ENCODE measurements at places on chromosomes 1 and 21.

DNA sequence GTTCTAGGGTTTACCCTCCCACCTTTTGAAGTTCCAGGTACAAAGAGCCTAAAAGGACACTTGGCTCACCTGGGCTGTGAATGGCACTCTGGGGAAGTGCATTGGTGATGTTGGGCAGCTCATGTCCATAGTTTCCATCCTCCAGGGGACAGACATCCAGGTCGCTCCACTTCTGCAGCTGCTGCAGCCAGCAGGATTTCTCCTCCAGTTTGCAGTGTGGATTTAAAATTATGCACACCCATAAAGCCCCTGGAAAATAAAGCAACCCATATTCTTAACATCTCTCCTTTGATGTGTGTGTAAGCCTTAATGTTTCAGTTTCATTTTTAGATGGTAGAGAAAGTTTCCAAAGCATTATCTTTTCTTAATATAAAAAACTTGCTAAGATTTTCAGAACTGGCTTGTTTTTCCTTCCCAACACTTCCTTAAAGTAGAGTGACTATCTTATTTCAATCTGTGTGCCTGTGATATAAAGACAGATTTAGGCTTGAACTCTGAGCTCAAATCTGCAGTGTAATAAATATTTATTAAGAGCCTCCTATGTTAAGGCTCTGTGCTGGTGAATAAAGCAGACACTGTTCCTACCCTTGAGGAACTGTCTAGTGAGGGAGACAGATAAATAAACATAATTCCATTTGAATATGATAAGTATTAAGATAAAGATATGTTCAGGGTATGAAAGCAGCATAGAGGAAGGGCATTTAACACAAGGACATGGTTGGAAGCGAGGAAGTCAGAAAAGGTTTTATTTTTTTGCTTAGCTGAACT lies 39.1 kb downstream of the UROD start:
- no peak for DNase-seq

DNA sequence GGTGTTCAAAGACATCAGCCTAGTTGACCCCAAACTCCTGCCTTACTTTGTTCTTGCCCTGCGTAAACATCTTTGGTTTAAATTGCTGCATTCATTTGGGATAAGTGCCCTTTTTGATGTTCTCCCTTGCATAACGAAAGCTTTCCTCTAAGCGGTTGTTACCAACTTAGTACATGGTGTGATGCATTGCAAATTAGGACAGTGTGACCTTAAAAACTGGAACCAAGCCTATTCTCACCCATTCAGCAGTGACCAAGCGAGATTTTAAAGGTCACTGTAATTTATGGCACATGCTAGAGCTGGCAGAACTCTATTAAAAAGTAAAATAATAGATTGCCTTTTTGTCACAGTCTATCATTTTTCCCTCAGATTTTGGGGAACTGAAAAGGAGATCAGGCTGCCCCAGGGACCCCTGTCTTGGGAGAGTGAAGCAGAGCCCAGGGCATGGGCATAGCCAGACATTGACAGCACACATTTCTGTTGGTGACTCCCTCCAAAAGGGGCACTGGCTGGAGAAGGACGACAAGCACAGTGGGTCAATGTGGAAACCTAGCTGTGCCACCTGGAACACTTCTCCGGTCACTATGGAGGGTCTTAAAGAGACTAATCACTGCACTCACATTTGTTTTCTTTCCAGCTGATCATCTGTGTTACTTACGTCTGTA lies 63.9 kb downstream of the KCNK1 start:
- DNase-seq = no peak

DNA sequence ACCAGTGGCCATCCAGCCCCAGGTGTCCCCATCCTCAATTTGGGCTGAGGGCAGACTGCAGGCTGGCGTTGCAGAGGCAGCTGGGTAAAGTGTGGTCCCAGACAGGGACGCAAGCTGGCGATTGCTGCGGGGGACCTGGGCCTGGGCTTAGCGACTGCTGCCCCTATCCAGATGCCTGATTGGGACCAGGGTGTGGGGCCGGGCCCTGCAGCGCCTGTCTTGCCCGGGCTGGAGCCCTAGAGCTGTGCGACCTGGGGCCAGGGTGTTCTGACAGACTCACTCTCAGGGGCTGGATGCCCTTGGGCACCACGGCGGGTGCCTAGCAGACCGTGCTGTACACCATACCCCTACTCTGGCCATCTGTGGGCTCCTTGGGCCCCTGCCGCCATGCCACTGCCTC lies 16.2 kb upstream of the FAAP20 start:
- no peak for DNase-seq

GRCh38 chr1:208166340-208167138 lies 77.6 kb downstream of the PLXNA2 start:
- DNase-seq = no peak

GRCh38 chr1:73194965-73195364 lies 912.6 kb upstream of the NEGR1 start:
- no peak for DNase-seq

GRCh38 chr21:17540530-17540929 lies 27.7 kb downstream of the CXADR start:
- no peak for DNase-seq

GRCh38 chr1:89930579-89930978 lies 64.3 kb upstream of the ZNF326 start:
- no peak for DNase-seq

- no peak for DNase-seq
These were observed 28.5 kb downstream of the HUNK start for GRCh38 chr21:31901315-31901714.

DNA sequence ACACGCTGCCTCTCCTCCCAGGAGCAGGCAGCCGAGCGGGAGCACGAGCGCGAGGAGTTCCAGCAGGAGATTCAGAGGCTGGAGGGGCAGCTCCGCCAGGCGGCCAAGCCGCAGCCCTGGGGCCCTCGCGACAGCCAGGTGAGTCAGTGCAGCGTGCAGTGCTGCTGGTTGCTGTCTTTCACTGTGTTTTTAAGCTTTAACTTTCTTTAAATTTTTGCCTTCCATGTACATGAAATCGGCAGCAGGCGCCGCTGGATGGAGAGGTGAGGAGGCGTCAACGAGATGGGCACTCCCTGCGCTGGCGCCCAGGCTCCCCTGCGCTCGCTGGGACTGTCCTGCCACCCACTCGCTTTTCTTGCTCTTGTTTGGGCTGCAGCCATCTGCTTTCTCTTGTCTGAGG lies 60.7 kb upstream of the DIP2A start:
- DNase-seq = no peak

DNA sequence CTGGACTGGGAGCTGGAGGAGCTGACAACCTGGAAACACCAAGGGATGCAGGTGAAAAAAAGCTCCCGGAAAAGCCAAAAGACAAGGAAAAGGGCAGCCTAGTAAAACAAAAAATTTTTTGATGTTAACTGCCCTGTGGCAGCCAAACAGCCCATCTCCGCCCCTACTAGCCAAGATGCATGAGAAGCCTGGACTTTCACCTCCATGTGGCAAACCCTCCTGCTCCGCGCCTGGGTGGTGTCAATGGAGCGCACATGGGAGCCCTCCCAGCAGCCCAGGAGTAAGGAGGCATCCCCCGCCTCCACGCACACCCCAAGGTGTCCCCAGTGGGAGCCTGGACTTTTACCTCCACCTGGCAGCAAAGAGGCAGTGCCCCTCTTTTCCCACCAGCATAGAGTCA lies 30.5 kb downstream of the LEMD1 start:
- DNase-seq = no peak

DNA sequence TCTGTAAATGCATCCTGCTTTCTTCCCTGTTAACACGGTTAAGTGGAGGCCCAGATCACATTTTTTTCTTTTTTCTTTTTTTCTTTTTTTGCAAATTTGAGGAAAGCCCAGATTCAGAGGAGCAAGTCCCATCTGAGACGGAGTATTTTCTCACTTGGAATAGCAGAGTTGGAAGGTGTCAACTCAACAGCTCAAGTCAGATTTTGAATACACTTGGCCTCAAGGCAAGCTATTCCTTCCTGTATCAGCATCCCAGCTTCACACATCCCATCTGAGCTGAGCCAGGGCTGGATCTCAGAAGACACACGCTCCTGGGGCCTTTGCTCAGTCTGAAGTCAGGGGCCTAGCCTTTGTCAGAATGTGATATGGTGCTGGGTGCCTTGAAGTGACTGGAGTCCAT lies 11.5 kb upstream of the TNR start:
- no peak for DNase-seq

DNA sequence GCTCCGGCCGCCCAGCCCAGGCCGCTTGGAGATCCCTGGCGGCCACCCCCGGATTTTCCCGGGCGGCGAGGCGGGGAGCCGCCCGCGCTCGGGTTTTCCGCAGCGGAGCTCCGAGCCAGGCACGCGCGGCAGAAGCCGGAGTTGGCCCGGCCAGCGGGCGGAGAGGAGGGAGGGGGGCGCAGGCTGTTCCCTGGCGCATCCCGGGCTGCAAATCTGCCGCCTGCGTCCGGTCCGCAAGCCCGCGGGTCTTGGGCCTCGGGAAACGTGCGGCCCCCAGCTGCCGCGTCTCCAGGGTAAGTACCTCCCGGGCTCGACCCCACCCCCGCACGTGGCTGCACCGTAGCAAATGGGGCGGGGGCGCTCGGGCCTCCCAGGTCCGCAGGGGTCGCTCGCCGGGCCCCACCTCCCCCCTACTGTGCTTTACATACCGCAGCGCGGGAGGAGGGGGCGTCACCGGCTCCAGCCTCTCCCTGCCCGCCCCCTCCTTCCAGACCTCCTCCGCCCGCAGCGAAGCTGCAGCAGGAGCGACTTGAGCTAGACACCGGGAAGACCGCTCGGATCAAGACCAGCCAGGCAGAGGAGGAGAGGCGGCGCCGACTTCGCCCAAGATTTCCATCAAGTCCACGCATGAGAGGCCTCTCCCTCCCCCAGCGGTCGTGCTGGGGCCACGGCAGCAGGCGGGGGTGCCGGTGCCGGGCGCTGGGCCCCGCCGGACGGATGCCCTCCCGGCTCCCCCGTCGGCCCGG lies 1.6 kb downstream of the TMEM200B start:
- no peak for DNase-seq

DNA sequence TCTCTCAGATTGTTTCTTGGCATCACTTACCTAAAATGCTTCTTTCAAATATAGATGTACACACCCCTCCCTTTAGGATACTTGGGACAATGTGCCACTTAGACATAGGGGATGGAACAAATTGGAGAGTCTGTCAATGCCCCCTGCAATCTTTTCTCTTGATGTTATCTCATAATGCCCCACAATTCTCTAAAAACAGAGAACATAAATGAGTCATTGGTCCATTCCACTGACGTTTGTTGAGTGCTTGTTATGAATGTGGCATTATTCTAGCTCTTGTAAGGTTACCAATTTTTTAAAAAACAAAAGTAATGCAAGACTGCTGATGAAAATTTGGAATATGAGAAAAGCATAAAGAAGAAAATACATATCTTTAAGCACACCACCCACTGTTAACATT lies 5.6 kb upstream of the SMIM11 start:
- DNase-seq = no peak

Data from NCI-H2081 treated with DMSO at 0.1 percent for 48 hours (cell line).